Upper lobe of left lung (tissue), 6 donors: ENCODE measurements at places on chromosomes 5 and 9. TPM values are rescaled to one million over a fixed set of nuclear protein-coding genes. Genes with fewer than 3 reads are reported as not detected.

DNA sequence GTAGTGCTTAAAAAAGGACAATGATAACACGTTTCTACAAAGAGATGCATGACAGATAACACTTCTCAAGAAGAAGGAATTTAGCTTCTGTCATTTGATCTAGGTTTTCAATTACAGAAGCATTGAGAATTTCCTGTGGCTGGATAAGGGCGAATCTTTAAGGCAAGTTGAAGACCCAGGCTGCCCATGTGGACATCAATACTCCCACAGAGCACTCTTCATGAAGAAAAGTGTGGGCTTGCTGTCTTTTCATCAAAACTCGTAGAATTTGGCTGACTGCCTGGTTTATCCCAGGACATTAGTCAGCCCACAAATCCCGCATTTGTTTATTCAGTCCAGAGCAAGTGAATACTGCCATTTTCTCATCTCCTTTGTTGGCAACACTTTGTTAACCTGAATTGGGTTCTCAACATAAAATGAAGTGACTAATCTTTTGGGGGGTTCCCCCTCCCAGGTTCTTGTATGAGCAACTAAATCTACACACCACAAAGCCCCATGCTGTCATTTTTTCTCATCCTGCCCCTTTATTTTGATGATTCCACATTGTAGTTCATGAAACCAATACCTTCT, 43.4 kb upstream of the CDKN2B start:
- DNase-seq = no peak

- DNase-seq = no peak
Observed at GRCh38 chr9:93461821-93462220, 8.4 kb upstream of the FAM120AOS start.

DNA sequence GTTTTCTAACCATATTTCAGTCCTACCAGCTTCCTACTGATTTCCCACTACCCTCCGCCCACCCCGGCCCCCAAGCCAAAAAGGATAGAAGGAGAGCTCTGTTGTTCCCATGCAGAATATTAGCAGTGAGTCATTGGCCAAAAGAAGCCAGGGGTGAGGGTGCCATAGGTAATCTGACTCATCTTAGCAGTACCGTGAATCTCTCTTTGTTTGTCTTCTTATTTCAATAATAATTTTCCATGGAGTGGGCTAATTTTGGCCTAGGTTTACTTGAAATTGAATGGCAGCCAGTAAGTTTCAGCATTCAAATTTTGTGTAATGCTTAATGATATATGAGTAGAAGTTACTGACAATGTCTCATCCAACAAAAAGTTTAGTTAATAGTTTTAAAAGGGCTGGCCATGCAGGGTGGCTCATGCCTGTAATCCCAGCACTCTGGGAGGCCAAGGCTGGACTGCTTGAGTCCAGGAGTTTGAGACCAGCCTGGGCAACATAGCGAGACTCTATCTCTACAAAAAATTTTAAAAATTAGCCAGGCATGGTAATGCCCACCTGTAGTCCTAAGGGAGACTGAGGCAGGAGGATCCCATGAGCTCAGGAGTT, 74.2 kb downstream of the C9orf152 start:
- no peak for DNase-seq

DNA sequence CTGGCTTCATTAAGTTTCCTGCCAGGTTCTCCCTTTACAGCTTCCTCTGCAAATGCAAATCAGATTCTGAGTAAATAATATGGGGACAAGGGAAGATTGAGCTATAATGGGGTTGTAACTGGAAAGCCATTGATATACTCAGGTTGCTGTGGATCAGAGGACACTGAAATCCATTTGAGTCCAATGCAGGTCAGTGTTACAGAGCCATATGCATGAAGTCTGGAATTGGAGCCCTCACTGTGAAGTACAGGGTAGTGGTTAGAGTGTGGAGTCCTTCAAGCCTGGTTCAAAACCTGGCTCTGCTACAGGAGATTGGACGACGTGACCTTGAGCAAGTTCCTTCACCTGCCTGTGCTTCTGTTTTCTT, 48.7 kb downstream of the TIMD4 start:
- no peak for DNase-seq

GRCh38 chr5:1634337-1634661, 110.5 kb upstream of the LPCAT1 start:
- no peak for DNase-seq

GRCh38 chr5:100790170-100790665, 112.9 kb downstream of the ST8SIA4 start:
- no peak for DNase-seq

GRCh38 chr5:167969998-167970397, 321.4 kb upstream of the WWC1 start:
- no peak for DNase-seq

GRCh38 chr5:14917719-14918118, 46.1 kb upstream of the ANKH start:
- no peak for DNase-seq

- DNase-seq = no peak
Observed at GRCh38 chr5:72018143-72018803, 89.0 kb upstream of the MAP1B start.

- no peak for DNase-seq
Observed at GRCh38 chr5:58127255-58128220, 332.3 kb downstream of the PLK2 start.

DNA sequence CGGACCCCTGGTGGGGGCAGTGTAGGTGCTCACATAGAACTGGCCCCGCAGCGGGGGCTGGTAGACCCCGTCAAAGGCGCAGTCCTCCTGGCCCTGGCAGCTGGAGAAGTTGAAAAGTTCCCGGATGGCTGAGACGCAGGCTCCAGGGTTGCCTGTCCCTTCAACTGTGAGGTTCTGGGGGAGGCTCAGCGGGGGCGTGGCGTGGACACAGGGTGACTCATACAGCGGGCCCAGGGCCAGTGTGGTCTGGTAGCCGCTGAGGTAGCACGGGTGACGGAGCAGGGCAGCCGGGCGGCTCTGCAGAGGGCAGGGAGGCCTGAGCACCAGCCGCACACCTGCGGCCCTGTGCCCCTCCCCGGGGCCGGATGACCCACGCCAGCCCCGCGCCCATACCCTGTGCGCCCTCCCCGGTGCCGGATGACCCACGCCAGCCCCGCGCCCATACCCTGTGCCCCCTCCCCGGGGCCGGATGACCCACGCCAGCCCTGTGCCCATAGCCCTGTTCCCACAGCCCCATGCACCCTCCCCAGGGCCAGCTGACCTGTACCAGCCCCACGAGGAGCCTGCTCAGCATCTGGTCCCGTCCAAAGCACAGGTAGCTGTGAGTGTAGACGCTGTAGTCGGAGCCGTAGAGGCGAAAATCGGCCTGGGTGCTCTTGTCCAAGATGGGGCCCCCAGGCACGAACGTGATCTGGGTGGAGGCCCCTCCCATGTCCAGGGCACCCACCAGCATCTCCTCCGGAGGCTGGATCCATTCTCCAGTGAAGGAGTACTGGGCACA, 5.0 kb downstream of the ENTPD8 start:
- DNase-seq = peak; percentile 90

- no peak for DNase-seq
Observed at GRCh38 chr5:110852053-110852452, 113.2 kb downstream of the SLC25A46 start.

DNA sequence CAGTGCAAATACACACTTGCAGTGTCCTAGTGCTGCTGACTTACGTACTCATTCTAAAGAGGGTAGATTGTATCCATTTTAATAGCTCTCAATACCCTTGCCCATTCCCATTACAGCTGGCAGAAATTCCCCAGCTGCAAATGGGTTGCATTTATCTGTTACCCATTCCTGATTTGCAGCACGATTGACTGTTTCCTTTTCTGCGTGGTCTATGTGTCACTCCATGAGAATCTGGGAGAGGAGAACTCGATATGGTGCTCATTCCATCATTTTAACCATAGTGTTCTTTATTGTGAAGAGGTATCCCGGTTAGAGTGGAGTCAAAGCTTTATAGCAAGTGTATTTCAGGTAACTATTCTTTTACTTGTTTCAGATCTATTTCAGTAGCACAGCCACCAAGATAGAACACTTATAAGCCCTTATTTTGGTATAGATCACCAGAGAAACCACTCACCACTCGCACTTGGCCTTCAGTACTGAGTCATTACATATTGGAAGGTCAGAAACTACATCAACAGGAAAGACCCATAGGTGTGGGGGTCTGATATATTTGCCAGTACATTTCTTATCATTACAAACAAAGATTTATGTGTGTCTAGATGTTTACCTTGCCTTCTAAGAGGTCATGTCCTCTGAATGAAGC, 139.5 kb downstream of the MUSK start:
- DNase-seq = no peak

The SLC12A2 gene
- 27.5 TPM for total RNA-seq

The ENHO gene
- 0.40 TPM for total RNA-seq

The UGT3A1 gene
- total RNA-seq = not detected

The PRDM12 gene
- not detected for total RNA-seq

The GARIN3 gene
- not detected for total RNA-seq

The FBXW2 gene
- 82.1 TPM for total RNA-seq
